ENCODE measurements at places on chromosomes 12 and 14.

DNA sequence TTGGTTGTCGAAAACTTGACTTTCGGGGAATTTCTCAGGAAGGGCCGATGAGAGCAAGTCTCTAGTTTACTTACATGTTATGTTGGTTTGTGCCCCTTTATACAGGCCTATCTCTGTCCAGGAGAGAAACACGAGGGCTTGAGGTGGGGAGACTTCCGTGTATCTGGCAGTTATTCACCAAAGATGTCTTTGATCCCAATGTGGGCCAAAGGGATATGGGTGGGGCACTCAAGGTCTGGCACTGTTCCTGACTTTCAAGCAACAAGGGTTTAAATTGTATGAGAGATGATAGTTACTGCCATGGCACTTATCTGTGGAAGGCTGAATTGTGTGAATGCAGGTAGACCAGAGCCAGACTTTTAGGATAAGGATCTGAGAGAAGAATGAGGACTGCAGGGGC is 137.2 kb upstream of the DHRS4 start:
- DNase-seq = no peak

DNA sequence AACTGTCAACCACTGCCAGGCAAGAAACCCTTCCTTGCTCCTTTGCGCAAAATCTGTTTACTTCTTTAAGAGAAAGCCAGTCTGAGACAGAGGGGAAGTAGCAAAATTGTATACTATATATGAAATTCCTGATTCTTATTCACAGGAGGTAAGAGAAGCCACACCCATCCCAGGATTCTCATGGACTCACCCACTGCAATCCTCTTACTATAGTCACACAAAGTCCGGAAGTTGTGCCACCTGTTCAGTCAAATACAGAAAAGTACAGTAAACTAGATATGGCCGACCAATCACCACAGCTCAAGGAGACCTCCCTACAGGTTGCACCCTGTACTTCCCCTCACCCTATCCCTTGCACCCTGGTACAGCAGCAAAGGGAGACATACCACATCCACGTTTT is 2.9 kb downstream of the PRMT5 start:
- DNase-seq = no peak

DNA sequence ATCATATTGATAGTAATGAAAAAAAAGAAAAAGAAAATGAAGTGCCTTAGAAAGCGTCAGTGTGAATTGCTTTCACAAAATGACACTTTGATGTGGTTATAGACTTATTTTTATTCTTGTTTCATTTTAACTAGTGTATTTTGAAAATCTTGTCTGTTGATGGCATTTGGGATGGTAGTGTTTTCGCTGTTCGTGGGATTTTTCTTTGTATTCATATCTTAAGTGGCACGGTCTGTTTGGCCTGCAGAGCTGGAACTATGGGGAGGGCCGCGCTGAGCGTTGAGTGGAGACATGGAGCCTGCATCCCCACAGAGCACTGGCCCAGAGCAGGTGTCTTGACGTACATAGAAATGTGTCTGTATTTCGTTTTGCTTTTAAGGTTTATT is 61.6 kb downstream of the WDR20 start:
- DNase-seq = no peak

GRCh38 chr12:24815114-24815423 is 133.8 kb downstream of the BCAT1 start:
- no peak for DNase-seq

DNA sequence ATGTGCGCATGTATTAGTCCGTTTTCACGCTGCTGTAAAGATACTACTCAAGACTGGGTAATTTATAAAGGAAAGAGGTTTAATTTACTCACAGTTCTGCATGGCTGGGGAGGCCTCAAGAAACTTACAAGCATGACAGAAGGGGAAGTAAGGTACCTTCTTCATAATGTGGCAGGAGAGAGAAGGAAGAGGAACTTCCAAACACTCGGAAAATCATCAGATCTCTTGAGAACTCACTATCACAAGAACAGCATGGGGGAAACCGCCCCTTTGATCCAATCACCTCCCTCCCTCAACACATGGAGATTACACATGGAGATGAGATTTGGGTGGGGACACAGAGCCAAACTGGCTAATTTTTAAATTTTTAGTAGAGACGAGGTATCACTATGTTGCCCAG is 41.8 kb upstream of the SNX6 start:
- no peak for DNase-seq

GRCh38 chr12:96752211-96752610 is 154.8 kb upstream of the NEDD1 start:
- DNase-seq = no peak

GRCh38 chr12:111014547-111014946 is 94.2 kb upstream of the MYL2 start:
- DNase-seq = no peak

GRCh38 chr12:56593909-56594621 is 36.1 kb downstream of the BAZ2A start:
- DNase-seq = peak; percentile 69

DNA sequence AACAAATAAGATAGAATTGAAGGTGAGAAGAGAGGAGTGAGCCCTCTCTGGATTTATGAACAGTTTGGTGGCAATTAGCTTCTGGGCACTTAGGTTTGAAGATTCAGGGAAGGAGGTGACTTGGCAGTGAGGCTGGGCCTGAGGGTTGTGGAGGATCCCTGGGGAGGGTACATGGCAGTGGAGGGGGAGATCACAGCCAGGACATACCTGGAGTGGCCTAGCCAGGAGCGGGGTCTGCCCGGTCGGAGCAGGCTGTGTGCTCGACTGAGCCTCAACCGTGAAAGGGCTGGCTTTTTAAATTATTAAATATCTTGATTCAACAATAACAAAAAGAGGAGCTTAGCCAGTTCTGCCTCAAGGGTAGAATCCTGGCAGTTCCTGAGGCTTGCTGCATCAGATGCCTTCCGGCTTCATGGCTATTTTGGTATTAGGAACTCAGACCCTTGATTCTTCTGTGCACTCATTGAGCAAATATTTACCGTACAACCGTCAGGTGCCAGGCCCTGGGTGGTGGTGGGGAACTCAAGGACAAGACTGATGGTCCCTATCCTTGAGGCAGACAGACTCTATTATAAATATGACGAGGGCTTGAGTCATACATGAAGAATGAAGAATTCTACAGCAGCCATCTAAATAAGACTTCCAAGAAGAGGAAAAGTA is 73.4 kb downstream of the SPTB start:
- no peak for DNase-seq

DNA sequence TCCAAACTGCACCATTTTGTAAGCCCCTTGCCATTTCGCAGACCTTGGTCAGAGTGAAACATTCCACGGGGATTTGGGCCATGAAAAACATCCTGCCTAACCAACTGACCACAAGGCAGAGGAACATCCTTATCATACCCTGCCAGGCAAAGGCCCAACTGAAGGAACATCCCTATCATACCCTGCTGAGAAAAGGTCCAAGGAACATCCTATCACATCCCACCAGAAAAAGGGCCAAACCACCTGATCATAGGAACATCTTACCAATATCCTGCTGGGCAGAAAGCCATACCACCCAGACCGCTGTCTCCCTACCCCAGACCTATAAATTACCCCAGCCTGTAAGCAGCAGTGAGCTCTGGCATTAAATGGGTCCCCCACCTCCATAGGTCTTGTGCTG is 19.4 kb upstream of the LRRC9 start:
- DNase-seq = no peak

- no peak for DNase-seq
These were observed 22.9 kb downstream of the VDR start for GRCh38 chr12:47881826-47882427.

- no peak for DNase-seq
These were observed at the start of gene CEBPE for GRCh38 chr14:23118506-23119362. TSS of gene CEBPE (minus strand) at chr14:23119255. CDS start at chr14:23119091, 164 bp downstream.

- DNase-seq = no peak
These were observed 472.7 kb upstream of the FLRT2 start for GRCh38 chr14:85057221-85057620.

GRCh38 chr14:83461521-83461920 is 1927.9 kb upstream of the SEL1L start:
- DNase-seq = no peak

DNA sequence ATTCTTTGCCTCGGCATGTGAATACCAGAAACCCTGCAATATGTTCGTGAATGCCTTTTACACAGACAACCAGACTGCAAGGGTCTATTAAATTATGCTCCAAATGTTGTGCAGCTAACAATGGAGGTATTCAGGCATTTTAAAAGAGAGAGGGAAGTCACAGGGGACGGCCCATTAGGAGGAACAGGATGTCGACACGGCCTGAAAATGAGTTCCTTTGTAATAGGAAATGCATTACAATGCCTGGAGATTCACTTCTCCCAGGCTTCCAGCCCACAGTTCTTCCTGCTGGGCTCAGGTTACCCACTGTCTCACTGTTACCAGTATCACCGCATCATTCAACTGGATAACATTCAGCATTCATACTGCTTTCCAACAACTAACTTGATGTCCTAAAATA is 2.5 kb downstream of the DUSP6 start:
- no peak for DNase-seq

- no peak for DNase-seq
These were observed 61.0 kb downstream of the TAOK3 start for GRCh38 chr12:118311666-118312065.

- DNase-seq = no peak
These were observed 65.6 kb upstream of the FICD start for GRCh38 chr12:108449478-108449877.

GRCh38 chr12:116360579-116361413 is 83.3 kb upstream of the MED13L start:
- no peak for DNase-seq

DNA sequence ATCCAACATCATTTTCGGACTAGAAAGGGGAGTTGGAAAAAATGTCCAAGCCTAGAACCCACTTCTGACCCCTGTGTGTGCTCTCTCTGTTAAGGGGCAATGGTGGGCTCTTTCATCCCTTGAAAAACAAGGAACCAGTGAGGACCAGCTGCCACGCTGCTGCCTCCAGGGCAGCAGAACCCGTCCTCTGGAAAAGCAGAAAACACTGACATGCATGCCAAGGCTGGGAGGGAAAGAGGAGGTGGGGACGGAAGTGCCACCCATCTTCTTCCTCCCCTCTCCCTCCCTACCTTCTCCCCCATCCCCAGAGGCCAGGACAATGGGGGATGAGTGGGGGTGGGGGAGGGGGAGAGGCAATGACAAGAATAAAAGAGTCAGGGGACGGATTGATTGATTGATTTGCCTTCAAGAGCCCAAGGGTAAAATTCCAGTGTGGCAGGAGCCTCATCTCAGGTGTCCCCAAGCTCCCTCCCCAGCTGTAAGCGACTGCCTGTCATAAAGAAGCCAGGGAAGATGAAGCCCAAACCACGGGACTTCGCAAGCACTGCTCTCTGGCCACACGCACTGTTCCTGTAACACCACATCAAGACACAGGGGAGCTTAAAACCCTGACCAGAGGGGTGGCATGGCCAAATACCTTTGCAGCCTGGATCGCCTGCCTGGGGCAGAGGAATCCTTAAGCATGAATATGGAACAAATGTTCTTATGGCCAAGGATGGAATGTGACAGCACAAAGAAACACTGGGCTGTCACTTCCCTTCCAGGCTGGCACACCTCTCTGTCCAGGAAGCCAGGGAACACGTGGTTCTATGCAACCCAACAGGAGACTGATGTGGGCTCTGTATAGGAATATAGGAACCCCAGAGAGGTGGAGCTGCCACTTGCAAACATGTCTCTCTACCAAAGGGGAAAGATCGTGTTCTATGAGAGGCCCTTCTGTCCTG is 38.9 kb upstream of the BDKRB2 start:
- no peak for DNase-seq

DNA sequence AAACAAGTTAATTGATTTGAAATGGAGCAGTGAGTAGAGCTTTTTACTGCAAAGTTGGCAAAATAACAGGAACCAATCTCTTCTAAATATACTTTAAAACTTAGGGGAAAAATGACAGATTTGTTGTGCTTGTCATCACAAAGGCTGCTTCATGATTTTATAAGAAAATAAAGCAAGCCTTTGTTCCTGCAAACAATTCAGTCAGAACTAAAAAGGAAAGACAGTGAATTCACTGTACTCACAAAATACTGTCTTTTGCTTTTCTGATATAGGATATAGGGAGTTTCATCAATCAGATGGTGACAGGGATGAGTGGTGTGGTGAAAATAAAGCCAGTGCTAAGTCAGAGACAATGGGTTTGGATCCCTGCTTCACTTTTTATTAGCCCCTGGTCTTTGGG is 126.0 kb downstream of the HELB start:
- no peak for DNase-seq

- no peak for DNase-seq
These were observed 17.8 kb downstream of the CCDC85C start for GRCh38 chr14:99586054-99586760.

GRCh38 chr12:13093848-13094220 is 9.6 kb downstream of the GSG1 start:
- no peak for DNase-seq

DNA sequence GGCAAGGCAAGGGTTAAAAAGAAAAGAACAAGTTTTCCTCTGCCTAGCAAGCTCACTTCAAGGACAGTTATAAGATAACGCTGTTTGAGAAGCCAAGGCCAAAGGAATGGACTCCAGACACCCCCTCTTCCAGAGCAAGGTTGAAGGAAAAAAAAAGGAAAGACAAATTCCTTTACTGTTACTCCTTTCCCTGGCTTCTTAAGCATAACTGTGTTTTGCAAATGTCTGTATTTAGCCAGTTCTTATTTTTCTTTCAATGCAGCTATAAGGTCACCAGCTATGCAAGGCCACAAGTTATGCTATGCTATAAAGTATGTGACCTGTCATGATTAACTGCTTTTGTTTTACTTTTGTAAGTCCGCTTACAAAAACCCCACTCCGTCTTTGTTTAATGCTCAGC is 26.6 kb downstream of the ZNF410 start:
- no peak for DNase-seq

DNA sequence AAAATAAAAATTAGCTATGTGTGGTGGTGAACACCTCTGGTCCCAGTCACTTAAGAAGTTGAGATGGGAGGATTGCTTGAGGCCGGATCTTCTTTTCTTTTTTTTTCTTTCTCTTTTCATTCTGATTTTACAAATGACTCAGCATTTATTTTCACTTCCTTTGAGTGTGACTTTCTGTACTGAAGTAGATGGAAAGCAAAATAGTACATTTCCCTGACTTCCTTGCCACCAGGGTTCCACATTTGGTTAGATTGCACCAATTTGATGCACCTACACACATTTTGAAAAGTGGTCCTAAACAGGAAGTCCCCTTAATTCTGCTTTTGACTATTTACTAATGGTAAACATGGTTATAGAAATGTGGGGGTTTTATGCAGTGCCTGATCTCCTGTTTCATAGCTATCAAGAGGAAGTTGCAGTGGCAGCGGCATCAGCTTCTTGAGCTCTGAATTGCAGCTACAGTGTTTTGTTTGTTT is 13.0 kb upstream of the LEMD3 start:
- no peak for DNase-seq

DNA sequence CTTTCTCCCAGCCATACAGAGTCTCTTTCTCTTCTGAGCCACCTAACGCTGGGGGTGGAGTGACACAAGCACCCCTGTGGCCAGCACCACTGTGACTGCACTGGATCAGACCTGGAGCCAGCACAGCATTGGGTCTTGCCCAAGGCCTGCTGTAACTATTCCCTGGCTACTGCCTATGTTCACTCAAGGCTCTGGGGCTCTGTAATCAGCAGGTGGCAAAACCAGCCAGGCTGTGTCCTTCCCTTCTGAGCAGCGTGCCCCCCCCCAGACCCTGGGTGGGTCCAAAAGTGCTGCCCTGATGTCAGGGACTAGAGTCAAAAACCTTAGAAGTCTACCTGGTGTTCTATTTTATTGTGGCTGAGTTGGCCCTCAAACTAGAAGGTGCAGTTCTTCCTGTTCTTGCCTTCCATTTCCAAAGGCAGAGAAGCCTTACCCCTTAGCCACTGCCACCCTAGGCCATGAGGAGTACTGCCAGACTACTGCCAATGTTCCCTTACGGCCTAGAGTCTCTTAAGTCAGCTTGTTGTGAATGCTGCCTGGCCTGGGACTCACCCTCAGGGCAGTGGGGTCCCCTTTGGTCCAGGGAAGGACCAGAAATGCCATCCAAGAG is 49.9 kb downstream of the PELI2 start:
- no peak for DNase-seq
